ENCODE measurements at places on chromosomes 13 and 19. TPM values are rescaled to one million over a fixed set of nuclear protein-coding genes. Genes with fewer than 3 reads are reported as not detected.
A peak's percentile ranks its signal among the peaks of the same experiment; 100 is the strongest.

The POMP gene
- 87.3 TPM for total RNA-seq

The MPV17L2 gene
- 33.7 TPM for total RNA-seq

The KIR3DL1 gene
- total RNA-seq, result not detected

The CD79A gene
- total RNA-seq, result 0.64 TPM

The CYP4F2 gene
- not detected for total RNA-seq

- DNase-seq, result no peak
Measured at GRCh38 chr19:10611907-10612306, 13.4 kb upstream of the SLC44A2 start.

GRCh38 chr19:48253999-48254398 lies 1.7 kb downstream of the CARD8 start:
- DNase-seq, result no peak

GRCh38 chr19:1169921-1170885 lies 3.9 kb downstream of the SBNO2 start:
- DNase-seq, result no peak

- no peak for DNase-seq
Measured at GRCh38 chr13:53182724-53183123, 154.1 kb downstream of the OLFM4 start.

- DNase-seq, result no peak
Measured at GRCh38 chr13:71768881-71769280, 98.1 kb downstream of the DACH1 start.

GRCh38 chr13:43482026-43482425 lies 304.7 kb downstream of the ENOX1 start:
- DNase-seq, result no peak

DNA sequence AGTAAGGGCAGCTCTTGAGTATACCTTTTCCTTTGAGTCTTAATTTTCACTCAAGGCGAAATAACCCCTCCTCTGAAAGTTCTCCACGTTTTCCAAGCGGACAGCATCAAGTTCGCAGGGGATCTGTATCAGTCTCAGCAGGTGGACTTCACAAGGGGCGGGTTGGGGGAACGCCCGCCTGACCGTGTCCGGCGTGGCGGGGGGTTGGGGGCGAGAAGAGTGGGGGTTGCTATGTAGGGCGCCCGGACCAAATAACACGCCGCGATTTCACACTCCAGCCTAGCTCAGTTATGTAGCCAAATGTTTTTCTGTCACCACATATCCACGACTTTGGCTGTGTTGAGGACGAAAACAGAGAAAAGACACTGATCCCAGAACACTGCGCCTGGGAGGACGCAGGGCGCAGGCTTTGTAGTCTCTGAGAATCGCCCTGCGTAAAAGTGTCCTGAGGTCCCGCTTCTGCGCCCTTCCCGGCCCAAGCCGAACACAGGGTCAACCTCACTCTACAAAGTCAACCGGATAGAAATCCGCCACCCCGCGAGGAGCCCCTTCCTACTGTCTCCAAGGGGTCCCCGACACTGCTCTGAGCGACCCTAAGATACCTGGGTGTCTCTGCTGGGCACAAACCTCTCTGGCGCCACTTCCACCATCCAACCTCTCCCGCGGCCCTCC lies 524 bp downstream of the RUBCNL start:
- DNase-seq, result no peak

DNA sequence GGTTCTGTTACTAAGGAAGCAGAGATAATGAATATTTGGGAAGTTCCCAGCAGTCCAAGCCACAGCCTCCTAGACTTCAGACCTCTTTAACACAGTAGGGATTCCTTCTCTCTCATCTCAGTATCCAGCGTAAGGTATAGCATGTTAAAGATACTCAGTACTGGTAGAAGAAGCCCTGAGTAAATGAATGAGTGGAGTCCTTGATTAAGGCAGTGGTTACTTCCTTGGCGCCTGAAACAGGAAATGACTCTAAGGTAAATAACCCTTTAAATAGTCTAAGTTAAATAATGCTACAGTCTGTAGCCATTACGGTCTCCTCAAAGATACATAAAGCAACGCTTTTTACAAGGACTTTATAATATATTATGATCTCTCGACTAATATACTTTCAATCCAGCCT lies 650.8 kb upstream of the MIR17HG start:
- peak; percentile 7 for DNase-seq

All from LHCN-M2 (cell line).